Stimulated activated CD4-positive, alpha-beta T cell treated with anti-CD3 and anti-CD28 coated beads, Interleukin-1b, Interleukin-23, amount 100 ng/mL, for 48 hours (primary cell): ENCODE measurements at places on chromosomes 5 and 9.

GRCh38 chr9:127634698-127635097 lies 22.6 kb downstream of the STXBP1 start:
- DNase-seq: no peak

DNA sequence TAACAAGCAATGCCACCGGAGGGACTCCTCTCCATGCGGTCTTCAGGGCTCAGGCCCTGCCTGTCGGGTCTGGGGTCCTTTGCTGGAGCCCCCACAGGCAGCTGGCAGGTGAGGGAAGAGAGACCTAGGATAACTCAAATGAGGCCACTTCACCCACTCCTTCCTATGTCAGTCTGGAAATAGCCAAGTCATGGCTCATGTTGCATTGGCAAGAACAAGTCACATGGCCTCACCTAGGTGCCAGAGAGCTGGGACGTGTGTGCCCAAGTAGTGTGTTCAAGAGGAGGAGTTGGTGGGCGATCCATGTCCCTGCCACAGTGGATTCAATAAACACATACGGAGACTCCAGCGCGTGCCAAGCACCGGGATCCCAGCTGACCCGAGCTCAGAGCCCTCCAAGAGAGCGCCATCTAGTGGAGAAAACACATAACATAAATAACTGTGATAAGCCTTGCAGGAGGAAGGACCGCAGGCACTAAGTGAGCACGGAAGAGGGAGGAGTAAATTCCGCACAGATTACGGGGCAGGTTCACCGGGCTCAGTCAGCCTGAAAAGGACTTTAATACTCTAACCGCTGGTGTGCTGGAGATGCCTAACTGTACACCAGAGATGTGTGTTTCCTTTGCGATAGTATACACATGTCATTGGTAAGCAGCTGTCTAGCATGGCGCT lies 580.8 kb downstream of the CCDC171 start:
- DNase-seq: peak; percentile 10

GRCh38 chr5:40315126-40315525 lies 364.6 kb upstream of the PTGER4 start:
- DNase-seq: no peak

- no peak for DNase-seq
Measured at GRCh38 chr9:129108805-129109536, 1.6 kb downstream of the CRAT start.

DNA sequence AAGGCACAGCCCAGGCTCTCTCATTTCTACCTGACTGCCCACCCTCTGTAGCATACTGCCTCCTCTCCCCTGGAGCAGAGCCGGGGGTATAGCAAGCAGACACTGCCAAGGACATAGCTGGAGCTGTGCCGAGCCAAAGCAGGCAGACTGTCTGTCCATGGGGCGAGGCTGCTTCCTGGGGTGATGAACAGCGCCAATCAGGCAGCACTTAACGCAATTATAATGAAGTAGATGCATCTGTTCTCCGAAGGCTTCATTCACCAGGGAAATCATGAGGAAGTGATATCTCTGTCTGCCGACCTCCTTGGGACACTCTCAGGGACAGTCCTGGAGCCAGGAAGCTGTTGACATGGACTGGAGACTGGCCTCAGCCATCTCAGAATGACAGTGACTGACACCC lies 230.7 kb downstream of the ASTN2 start:
- DNase-seq: no peak

GRCh38 chr9:81789721-81790120 lies 100.4 kb upstream of the TLE1 start:
- DNase-seq: no peak

GRCh38 chr5:5584236-5584745 lies 161.8 kb downstream of the ICE1 start:
- no peak for DNase-seq

DNA sequence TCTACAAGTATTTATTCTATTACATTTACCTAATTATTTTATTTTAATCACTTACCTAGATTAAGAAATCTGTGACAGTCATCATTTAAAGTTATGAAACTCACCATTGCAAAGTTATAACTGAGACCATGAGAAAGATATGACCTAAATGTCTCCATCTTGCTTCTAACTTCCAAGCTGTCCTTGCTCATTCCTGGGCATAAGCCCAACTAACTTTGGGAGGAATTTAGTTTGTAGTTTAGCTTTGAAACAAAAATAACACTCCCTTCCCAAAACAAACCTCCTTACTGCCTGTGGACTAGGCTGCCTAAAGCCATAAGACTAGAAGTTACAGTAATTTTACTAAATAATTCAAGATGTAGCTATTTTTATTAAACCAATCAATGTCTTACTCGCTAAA lies 195.6 kb upstream of the RAI14 start:
- DNase-seq: no peak

GRCh38 chr5:17415321-17415758 lies 82.7 kb upstream of the TAF11L2 start:
- no peak for DNase-seq

- DNase-seq: no peak
Measured at GRCh38 chr5:18023275-18023674, 389.0 kb downstream of the TAF11L14 start.

DNA sequence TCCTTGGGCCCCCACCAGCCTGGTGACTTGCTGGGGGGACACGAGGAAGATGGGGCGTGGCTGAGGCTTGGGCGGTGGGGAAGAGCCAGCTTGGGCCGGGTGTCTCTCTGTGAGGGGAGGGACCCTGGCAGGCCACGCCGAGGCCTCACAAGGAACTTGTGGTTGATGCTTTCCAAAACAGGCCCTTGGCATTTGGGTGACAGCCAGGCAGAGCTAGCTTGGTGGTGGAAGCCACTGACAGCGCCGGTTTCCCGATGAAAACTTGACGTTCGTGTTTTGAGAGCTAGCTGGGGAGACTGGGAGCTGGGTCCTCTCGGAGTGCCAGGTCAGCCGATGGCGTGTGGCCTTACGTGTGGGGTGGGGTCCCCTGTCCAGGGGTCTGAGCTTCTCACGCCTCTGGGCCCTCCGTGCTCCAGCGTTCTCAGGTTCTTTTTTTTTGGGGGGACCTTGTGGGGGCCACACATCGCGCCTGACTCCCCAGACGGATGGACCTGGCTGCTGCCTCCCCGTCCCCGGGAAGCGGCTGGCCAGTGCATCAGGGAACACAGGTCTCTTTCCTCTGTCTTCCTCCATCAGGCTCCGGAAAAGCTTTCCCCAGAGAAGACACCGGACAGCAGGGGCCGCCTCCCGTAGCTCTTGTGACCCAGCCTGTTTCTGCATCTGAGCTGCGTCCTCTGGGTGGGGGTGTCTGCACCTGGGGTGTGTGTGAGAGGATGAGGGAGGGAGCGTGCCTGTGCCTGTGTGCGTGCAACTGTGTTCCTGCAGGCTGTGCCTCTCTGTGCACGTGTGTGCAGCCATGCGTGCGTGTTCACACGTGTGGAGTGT lies 129.3 kb upstream of the LPCAT1 start:
- DNase-seq: no peak
